ENCODE measurements at places on chromosomes 12 and 14. TPM values are rescaled to one million over a fixed set of nuclear protein-coding genes. Genes with fewer than 3 reads are reported as not detected.

CLEC14A gene
- 34.7 TPM for total RNA-seq

SNRPF gene
- total RNA-seq = 25.4 TPM

TPCN1 gene
- total RNA-seq = 54.1 TPM

DNA sequence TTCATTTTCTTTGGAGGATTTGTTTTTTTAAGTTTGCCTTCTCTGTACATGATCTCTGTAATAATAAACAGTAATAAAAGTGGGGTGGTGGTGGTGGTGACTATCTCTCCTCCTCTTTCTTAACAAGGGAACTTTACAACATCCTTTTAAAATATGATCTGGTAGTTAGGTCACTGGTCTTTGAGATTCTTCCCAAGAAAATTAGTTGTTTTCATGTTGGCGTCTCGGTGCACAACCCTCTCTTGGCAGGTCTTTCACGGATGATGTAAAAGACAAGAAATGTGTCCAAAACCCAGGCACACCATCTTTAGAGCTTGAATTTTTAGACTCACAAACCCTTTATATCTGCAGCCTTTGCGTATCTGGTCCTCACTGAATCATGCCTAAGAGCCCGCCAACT is 488.5 kb upstream of the TBX3 start:
- no peak for DNase-seq

GRCh38 chr12:65004270-65004669 is 116.8 kb downstream of the WIF1 start:
- no peak for DNase-seq

GRCh38 chr12:109378569-109378968 is 30.9 kb downstream of the MYO1H start:
- no peak for DNase-seq

GRCh38 chr14:91349481-91350074 is 68.0 kb downstream of the CCDC88C start:
- no peak for DNase-seq

- no peak for DNase-seq
Measured at GRCh38 chr12:26769611-26770010, 63.4 kb downstream of the ITPR2 start.

DNA sequence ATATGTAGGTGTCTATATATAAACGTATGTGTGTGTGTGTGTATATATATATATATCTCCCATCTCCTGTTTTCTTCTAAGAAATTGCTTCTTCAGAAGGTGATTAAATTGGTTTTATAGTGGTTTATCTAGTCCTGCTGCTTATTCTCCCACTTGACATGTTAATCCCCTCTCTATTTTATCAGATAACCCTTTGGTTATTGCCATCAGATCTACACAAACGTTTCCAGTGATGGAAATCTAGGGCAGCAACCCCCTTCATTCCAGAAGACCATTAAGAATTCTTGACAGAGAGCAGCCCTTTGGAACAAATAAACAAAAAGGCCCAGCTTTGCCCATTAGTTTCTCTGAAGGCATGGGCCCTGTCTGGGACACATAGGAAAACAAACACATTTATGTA is 34.2 kb upstream of the YARS2 start:
- DNase-seq = no peak

- DNase-seq = no peak
Measured at GRCh38 chr12:89357297-89357730, 5.0 kb upstream of the DUSP6 start.
